AML-193 (cell line): ENCODE measurements at places on chromosomes 11 and 22.

DNA sequence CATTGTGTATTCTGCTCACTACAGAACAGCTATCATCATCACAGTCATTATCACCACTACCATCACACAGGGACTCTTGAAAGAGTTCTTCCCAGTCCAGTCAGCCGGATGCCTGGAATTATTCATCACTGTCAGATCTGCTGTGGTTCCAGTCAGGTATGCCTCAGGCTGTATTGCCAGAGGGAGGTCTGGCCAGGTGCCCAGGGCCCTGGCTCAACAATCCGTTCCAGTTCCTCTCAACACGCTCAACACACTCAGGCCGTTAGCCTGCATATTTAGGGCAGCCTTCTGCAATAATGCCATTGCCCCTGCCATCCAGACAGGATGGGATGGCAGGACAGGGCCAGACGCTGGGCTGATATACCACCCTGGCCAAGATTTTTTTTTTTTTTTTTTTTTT lies 28.6 kb upstream of the RASL10A start:
- DNase-seq: no peak

DNA sequence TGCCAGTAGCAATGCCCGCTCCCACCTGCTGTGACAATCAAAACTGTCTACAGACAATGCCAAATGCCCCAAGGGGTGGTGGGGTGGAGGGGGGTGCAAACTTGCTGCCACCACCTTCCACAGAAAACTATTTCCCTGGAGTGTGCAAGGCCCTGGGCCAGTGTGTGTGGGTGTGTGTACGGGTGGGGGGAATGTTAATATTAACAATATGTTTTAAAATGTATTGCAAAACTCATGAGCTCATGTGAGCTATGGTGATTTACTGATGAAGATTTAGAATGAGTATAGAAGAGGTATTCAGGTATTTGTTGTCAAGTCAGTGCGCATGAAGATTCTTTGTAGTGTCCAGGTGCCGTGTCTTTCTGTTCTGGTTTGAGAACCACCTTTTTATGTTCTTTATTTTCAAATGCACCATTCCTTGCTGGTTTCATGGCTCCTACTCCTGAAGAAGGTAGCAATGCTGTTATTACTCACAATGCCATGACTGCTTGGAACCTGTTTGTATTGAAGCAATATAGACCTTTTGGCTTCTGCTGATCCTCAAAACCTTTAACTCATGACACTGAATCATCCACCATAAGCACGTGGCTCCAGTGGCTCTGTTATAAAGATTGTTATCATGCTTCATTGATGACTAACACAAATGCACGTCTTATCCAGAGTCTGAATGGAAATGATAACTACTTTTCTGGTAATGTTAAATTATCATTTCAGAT lies 29.9 kb upstream of the AQP11 start:
- DNase-seq: no peak

GRCh38 chr11:7530013-7530640 lies 16.3 kb downstream of the PPFIBP2 start:
- no peak for DNase-seq

DNA sequence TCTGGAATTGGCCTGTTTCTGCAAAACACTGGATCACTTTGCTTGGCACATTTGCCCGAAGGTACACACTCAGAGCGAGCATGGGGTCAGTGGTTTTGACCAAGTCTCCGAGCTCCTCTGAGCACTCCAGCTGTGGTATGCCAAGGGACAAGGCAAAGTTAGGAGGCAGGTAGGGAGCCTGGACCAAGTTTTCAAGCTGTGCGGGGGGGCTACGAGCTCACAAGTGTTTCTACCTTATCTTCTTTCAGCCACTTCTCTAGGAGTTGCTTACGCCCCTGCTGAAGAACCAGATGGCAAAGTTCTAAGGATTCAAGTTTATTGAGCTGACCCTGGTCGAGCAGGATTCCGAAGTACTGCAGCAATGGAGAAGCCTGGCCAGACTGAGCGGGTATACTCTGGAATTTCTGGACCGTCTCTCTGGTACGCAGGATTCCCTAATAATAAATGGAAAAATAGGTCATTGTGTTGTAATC lies 54.7 kb upstream of the SLC25A1 start:
- DNase-seq: no peak

GRCh38 chr11:68652683-68653156 lies 31.6 kb upstream of the GAL start:
- no peak for DNase-seq

DNA sequence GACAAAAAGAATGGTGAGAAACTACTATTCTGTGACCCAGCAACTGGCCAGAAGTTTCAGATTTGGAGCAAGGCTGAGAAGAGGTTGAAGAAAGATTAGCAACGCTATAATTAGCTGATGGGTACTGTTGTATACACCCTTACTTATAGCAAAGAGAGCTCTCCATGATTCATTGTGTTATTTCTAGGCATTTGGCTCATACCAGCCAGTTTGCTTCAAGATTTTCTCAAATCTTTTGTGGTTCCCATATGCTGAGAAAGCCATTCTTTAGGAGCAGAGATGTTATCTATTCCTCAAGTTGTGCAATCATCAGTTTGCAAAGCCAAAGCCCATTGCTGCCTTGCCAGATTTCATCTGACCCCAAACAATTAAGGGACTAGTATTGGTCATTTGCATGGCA lies 179.4 kb downstream of the ETS1 start:
- no peak for DNase-seq
